Activated CD8-positive, alpha-beta T cell treated with anti-CD3 and anti-CD28 coated beads for 36 hours (primary cell): ENCODE measurements at places on chromosomes 12 and 14.

GRCh38 chr12:77042833-77043232 is 22.5 kb downstream of the E2F7 start:
- DNase-seq, result no peak

DNA sequence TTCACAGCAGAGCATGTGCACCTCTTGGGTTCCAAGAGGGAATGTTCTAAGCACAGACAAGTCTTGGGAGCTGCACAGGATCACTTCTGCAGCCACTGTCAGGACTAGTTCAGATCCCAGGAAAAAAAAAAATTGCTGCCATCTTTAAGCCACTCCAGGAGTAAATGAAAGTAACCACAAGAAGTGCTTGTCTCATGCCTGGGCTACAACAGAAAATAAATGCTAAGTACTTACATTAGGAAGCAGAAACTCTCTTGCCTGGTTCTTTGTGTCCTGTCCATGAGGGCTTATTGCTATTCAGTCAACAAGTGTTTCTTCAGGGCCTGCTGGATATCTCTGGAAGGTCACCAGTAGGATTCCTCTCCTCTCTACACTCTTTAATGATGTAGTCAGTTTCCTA is 176.1 kb downstream of the KTN1 start:
- no peak for DNase-seq

- DNase-seq, result peak; percentile 14
Measured at GRCh38 chr12:24728366-24728765, 220.5 kb downstream of the BCAT1 start.

DNA sequence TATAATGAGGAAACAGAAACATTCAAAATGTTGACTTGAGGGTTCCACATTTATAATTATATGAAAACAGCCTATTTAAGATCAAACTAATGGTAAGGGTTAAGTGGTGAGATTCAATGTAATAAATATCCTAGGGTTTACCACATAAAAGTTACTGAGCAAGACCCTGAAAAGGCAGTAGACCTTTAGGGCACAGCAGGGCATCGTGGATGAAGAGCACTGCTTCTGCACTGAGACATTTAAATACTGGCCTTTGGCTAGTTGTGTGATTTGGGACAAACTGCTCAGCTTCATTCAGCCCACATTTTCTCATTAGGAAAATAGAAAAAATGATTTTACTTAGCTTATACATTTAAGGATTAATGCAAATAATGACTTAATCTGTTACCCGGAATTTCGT is 42.0 kb downstream of the CNTN1 start:
- no peak for DNase-seq

GRCh38 chr14:38290601-38291188 is 34.8 kb upstream of the CLEC14A start:
- DNase-seq, result no peak

DNA sequence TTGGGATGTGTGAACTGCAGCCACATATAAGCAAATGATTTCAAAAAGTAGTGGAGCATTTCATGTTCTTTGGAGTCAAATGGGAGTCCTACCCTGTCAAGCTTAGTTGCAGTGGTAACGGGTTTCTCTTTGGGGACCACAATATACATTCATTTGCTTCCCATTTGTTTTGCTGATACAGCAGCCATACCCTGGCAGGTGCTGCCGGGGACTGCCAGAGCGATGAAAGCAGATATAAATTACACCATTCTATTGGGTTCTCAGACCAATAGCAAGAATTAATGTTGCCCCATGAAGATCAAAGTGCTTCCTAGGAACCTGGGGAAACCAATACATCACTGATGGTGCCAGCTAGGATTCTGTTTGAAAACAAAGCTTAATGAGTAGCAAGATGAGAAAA is 1621.5 kb upstream of the FLRT2 start:
- DNase-seq, result no peak

DNA sequence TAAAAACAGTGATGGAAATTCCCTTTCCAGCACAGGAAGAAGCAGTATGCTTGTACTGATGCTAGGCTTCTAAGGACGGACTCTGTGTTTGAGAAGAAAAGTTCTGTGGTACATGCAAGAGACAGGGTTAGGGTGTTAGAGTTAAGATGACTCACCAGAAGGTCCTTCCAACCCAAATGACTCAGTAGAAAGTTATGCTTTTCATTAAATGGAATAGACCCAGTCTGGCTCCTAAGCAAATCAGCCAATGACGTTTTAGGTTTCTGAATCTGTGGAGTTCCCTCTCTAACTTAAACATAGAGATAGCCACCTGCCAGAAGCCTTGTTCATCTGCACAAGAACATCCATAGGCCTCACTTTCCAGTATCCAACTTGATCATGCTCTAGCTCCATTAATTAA is 5.7 kb downstream of the PTHLH start:
- DNase-seq, result no peak

GRCh38 chr14:71117839-71118743 is 210.8 kb downstream of the PCNX1 start:
- no peak for DNase-seq

DNA sequence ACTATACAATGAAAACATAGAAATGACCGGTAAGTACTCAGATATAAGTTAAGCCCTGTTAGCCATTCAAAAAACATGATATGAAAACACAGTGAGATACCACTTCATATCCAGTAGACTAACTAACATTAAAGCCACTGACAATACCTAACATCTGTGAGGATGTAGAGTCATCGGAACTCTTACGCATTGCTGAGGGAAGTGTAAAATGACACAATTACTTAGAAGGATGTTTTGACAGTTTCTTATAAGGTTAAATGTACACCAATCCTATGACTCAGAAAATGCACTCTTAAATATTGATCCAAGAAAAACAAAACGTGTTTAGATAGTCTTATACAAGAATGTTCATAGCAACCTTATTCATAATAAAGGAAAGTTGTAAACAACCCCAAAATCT is 782.9 kb downstream of the BCL11B start:
- no peak for DNase-seq

- no peak for DNase-seq
Measured at GRCh38 chr12:102033991-102034745, 27.6 kb downstream of the WASHC3 start.

DNA sequence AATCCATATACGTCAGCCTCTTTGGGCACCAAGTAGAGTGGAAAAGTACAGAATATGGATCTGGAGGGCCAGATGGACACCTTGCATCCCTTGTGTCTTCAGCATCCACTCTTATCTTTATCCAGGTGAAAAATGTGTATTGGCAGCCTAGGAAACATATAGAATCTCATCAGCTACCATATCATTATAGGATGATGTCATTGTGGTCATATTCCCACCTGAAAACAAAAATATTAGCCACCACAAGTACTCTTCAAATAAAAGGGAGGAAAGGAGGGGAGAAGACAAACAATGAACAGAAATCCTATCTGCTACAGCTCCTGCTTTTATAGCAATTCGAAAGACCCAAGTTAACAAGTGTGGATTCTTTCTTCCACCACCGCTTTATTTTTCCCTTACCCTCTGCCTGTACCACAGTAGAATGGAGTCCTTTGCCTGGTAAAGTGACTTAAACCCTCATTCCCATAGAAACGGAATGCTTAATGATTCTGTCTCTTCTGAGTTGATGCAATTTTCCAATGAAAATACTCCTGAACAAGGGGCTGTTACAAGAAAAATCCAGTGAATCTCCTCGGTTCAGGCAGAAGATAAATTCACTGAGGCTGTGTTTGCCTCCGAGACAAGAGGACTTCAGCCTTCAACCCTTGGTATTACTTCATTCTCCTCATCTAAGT is 13.8 kb upstream of the IL26 start:
- DNase-seq, result no peak

GRCh38 chr12:120485961-120486881 is 9.7 kb upstream of the DYNLL1 start:
- DNase-seq, result no peak

- DNase-seq, result no peak
Measured at GRCh38 chr12:107027636-107028053, 40.7 kb upstream of the MTERF2 start.

GRCh38 chr14:38212111-38212510 is 4.4 kb downstream of the SSTR1 start:
- DNase-seq, result no peak

DNA sequence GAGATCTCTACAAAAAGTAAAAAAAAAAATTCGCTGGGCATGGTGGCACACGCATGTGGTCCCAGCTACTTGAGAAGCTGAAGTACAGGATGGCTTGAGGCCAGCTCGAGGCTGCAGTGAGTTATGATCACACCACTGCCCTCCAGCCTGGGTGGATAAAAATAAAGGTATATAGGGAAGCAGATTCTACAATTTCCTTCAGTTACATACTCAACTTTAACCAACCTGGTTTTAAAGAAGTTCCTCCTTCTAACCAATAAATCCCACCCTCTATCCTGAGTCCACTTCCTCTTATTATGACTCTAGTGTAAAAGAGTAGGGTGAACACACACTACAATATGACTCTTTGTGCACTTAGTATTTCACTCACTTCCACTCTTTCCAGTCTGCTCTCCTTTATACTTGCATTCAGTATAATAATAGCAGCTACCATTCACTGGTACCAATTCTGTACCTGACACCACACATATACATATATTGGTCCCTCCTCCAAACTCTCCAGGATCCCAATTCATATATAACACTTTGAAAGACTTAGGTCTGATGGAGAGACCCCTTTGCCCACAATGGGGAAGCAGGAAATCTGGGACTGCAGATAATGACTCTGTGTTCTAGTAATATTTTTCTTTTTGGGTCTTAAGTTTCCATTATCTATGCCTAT is 2.3 kb downstream of the ARF3 start:
- DNase-seq, result no peak

GRCh38 chr12:10136637-10137205 is 6.7 kb upstream of the CLEC7A start:
- DNase-seq, result no peak

DNA sequence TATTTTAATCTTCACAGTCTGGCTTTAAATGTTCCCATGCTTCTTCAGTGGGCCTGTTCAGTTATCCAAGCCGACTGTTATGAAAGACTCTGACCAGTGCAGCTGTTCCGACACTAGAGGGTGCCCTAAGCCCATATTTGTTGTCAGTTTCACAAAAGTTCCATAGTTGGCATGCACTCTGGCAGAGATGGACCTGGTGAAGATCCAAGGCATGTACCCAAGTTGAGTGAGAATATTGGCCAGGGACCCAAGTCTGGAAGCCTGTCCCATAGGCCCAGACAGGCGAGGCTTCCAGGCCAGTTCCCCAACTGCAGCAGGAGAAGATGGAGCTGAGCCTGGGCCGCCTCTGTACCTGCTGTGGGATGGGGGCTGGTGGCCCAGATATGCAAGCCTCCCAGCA is 27.4 kb upstream of the GUCY2C start:
- peak; percentile 70 for DNase-seq

DNA sequence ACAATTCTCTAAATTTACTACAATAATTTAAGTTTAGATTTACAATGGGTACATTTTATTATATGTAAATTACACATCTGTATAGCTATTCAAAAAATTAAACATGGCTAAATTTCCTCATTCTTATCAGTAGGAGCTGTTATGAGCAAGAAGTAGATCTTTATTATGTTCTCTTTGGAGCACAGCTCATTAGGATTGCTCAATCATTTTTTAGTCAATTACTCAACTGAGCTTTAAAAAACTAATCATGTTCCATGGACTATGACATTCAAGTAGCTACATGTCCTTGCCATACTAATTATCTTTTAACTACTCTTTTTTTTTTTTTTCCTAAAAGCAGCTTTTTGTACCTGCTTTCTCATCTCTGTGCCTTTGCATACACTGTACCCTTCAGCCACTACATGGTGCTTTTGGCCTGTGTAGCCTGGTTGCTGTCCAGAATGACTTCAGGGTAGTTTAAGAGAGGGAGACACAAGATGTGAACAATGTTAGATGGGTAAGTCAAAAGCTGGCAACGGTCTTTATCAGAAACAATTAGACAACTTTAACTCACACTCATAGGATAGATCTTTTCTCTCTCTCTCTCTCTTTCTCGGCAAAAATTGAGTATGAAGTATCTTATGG is 69.0 kb downstream of the SSPN start:
- DNase-seq, result no peak

GRCh38 chr14:23694085-23694948 is 58.2 kb downstream of the DHRS2 start:
- DNase-seq, result peak; percentile 44

GRCh38 chr12:121823101-121823726 is 19.4 kb downstream of the SETD1B start:
- DNase-seq, result no peak

GRCh38 chr14:57928732-57929131 is 62.8 kb upstream of the SLC35F4 start:
- no peak for DNase-seq

DNA sequence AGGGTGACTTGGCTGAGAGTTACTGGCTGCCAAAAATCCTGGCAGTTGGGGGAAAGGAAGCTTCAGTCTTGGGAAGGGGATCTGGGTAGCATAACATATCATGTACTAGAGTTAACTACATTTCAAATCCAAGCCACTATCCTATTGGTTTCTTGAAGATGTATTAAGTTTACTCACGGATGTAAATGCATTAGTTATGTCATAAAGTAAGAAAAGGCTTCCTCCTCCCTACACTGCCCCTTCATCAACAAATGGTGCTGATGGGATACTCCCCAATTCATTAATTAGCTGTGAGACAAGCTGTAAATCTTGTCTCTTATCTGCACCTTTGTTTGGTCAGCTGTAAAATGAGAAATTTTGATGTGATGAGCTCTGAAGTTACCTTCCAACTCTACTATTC is 150.1 kb upstream of the SOX5 start:
- no peak for DNase-seq

DNA sequence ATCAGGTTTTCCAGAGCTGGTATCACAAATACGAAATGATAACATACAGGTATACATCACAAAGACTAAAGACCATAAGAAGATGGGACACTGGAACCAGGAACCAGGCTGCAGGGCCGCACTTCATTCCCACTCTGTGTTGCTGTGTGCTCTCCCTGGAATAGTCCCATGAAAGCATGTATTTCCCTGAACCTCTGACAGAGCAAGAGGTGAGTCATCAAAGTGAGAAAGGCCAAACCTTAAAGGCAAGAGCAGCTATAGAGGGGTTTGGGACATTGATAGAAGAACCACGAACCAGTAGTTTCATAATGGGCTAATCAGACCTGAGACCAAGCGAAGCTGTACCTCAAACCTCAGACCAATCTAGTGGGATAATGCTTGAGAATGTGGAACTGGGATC is 283.0 kb upstream of the PRKD1 start:
- DNase-seq, result no peak

- DNase-seq, result peak; percentile 53
Measured at GRCh38 chr12:123278101-123278627, 6.5 kb upstream of the CDK2AP1 start.
